ENCODE measurements at places on chromosomes 13 and 19.

- no peak for DNase-seq
These were observed 43.2 kb upstream of the WDFY2 start for GRCh38 chr13:51541037-51541436.

- DNase-seq = no peak
These were observed 67.6 kb downstream of the TNFRSF19 start for GRCh38 chr13:23637829-23638228.

DNA sequence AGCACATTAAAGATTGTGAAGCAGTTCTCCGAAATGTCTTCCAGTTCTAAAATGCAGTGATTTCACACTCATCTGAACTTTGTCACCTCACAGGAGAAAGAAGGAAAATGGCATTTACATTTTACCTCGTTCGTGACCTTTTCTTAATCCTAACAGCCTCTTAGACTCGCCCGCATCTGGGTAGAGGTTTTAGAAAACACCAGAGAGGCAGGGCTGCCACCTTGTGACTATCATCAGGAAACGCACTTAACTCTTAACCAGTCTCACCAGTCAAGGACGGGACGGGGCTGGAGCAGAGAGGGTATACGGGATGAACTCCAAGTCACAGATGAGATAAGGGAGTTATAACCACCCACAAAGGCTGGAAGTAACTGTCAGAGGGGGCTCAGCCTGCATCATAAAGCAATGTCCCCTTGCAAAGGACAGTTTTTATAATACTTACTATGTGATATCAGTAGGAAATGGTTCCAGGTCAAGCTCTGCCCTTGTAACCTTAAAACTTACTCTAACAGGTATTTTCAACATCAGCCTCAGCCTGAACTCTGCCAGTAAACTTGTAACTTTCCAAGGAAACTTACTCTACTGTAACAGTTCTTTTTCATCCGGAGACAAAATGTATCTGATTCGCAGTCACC, 8.6 kb upstream of the CEACAM6 start:
- DNase-seq = peak; percentile 54

GRCh38 chr13:113535381-113535781, 44.9 kb upstream of the DCUN1D2 start:
- DNase-seq = no peak

DNA sequence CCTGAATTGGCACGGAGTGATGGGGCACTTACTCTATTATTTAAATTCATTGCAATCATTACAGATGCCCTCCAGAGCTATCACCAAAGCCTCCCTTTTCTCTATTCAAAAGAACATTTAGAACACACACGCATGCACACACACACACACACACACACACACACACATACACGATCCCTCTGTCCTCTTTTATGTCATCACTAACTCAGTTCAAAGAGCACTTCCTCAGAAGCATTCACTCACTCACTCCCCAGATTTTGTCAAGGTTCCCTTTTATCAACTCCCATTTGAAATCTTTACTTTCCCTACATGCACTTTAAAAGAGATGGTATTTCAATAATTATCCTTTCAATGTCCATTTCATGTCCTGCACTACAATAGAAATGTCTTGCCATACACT, 22.4 kb upstream of the IGFL4 start:
- no peak for DNase-seq

GRCh38 chr13:105278943-105279381, 1256.5 kb downstream of the EFNB2 start:
- peak; percentile 41 for DNase-seq

DNA sequence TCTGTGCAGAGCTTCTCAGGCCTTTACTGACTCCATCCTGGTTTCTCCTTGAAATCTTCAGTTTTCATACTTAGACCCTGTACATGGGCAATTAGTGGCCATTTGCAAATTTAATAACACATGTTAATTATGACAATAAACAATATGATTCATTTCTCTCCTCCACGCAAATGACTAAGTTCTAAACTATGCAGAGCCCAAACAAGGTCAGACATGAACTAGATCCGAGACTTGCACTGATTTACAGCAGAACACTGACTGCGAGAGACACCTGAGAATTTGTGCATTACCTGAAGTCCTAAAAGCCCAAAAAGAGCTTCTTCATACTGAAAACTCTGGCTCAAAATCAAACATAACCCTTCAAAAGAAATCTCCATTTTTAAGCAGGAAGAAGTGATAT, 521.8 kb downstream of the MYO16 start:
- no peak for DNase-seq

DNA sequence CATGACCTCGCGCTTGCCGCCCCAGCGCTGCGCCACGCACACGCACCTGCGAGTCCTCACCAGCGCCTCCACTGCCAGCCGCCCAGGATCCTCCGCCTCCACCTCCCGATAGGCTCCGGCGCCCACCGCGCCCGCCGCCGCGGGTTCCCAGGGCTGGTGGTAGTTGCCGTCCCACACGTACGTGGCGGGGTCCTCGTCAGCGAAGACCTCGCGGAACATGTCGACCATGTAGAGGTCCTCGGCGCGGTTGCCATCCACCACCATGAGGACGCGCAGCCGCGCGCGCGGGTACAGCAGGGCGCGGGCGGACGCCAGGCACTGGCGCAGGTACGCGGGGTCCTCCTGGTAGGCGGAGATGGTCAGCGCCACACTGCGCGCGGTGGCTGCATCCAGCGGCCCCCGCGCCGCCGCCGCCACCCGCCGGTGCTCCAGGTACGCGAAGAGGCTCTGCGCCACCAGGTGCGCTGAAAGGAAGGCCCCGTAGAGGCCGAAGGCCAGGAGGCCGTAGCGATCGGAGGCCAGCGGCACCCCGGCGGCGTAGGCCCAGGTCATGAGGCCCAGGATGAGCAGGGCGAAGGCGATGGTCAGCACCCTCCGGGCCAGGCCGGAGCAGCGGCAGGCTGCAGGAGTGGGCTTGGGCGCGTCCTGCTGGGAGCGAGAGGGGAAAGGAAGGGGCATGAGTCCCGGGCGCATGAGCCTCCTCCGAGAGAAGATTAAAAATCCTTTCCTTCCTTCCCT, 4.4 kb downstream of the HAS1 start:
- DNase-seq = no peak

- no peak for DNase-seq
These were observed 123.5 kb downstream of the RBM26 start for GRCh38 chr13:79282508-79282907.

DNA sequence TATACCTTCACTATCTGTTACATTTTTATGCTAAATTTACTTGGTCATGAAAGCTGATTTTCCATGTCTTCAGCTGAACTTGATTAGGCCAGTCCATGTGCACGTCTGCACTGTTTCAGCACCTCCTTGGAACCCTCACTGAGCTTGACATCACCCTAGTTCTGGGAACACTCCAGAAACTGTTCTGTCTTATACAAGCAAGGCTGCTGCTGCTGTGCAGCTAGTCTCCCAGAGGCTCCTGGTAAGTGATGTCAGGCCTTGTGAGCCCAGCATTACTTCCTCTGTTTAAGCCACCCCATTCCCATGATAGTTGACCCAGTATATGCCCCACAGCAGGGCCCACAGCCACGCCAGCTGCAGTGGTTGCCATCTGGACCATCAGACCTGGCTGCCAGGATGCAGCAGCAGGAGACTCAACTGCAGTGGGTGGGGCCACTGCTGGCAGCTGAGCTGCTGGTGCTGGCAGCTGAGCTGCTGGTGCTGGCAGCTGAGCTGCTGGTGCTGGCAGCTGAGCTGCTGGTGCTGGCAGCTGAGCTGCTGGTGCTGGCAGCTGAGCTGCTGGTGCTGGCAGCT, 90.5 kb upstream of the AKAP11 start:
- DNase-seq = no peak

DNA sequence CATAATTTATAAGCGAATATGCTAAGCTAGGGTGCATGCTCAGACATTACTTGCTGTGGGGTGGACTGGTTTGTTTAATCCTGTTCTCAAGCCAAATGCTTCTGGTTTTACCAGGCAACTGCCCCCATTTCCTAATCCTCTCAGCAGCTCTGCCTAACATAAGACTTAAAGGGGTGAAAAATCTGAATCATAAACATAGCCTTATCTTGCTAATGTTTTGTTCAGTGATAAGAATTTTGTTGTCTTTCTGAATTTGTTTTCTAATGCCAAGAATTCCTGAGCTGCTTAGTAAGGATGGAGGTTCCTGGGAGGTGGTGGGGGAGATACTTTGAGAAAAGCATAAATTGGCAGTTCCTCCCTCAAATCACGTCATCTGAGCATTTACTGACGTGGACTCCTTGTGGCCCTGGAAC, 42.7 kb downstream of the ING1 start:
- DNase-seq = no peak

DNA sequence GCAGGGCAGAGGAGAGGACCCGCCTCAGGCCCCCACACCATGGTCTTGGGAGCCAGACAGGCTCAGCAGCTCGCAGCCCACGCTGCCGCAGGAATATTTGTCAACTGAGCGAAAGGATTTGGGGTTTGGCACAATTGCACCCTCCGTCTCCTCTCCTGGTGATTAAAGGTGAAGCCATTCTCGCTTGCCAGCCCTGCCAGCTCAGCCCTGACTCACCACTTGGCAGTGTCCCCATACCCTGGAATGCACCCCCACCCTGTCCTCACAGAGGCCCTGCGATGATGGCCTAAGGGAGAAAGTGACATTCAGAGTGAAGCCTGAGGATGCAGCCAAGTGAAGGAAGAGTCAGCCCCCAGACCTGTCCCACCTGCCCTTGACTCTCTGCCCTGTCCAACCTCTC, 18.8 kb downstream of the CYTH2 start:
- DNase-seq = no peak

GRCh38 chr19:2807379-2808128, 12.1 kb upstream of the ZNF554 start:
- no peak for DNase-seq

GRCh38 chr19:55042688-55043087, 4.6 kb upstream of the GP6 start:
- DNase-seq = no peak

- no peak for DNase-seq
These were observed 190.6 kb downstream of the TUBA3C start for GRCh38 chr13:18991060-18991459.

GRCh38 chr19:15871570-15871969, 26.3 kb downstream of the CYP4F2 start:
- DNase-seq = no peak

DNA sequence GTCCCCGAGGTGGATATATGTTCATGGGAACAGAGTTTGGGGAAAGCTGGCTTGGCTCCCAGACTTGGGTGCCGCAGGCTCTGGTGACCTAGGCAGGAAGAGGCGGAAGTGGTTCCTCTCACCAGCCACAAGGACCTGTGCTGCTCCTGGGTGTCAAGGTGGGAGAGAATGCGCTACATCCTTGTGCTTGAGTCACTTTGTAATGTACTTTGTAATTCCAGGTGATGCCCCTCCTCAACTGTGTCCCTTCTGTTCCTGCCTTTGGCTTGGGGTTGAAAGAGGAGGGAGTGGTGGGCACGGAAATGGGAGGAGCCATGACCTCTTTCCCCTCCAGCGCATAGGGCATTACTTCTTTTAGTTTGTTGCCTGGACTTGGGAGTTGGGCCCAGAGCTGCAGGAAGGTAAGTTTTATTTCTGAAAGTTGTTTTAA, 10.9 kb downstream of the GARRE1 start:
- no peak for DNase-seq

GRCh38 chr13:40993987-40994386, 25.1 kb downstream of the ELF1 start:
- peak; percentile 80 for DNase-seq

GRCh38 chr19:18683958-18684641, 620 bp downstream of the CRTC1 start:
- no peak for DNase-seq

DNA sequence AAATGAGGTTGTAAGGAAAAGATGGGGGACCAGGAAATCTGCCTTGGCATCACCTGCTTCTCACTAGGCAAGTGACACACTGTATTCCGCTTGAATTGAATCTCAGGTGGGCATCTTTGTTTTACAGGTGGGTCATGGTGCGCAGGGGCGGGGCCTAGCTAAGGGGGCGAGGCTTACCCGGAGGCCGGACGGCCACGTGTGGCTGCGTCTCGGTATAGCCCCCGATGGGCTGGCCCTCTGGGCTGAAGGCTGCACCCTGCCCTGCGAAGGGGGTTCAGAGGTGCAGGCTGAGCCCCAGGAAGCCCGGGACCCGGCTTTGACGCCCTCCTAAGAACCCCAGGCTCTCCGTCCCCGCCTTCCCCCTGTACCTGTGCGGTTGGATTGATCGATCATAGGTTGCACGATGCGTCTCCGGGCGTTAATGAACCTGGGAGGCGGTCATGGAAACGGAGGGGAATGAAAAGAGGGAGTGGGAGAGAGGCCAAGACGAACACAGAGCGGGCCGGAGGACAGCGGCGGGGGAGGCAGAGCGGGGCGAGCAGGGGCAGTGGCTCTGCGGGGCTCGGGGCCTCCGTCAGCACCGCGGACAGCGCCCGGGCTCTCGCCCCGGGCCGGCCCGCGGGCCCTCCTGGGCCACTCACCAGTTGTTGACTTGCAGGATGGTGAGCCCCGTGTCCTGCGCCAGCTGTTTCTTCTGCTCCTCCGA, 12.5 kb downstream of the MEIS3 start:
- DNase-seq = no peak

DNA sequence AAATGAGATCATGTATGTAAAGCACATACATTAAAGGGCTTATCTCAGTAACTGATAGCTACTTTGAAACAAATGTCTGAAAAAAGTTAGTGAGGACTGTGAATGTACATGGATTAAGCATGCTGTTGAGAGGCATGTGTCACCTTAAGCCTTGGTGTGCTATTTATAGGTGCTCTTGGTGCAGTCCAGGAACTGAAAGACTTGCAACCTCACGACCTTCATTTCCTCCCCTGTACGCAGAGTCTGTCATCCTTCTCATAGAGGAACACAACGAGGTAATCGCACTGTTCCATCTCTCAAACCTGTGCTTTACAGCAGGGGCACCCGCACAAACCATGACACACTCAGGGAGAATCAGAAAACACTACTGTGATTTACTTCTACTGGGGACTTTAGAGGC, 65.6 kb downstream of the UFM1 start:
- DNase-seq = no peak

DNA sequence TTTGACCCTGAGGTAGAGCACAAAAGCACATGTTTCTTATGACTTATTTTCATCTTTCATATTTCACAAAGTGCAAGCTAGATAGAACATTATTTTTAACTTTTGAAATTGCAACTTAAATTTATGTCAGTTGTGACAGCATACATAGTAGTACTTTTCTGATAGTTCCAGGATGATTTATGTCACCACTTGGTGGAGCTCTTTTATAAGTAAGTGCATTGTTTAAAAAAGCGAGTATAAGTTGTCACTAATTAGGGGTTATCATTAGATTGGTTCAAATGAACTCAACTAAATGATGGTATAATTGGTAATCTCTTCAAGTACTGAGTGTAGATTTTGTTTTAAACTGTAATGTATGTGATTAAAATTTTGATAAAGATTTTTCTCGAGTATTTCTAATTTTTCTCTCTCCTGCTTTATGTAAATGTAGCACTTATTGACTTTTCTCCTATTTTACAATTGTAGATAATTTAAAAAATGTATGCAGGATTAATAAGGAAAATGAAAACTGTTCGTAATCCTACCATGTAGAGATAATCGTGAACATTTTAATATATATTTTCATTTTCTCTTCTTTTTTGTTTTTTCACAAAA, 31.1 kb downstream of the RB1 start:
- DNase-seq = peak; percentile 4

GRCh38 chr19:42287827-42288107, 14.2 kb upstream of the PRR19 start:
- DNase-seq = no peak
